ENCODE measurements at places on chromosomes 2 and 18.

GRCh38 chr2:2747797-2748301 lies 416.8 kb upstream of the MYT1L start:
- DNase-seq = no peak

GRCh38 chr2:40177366-40177765 lies 274.5 kb downstream of the SLC8A1 start:
- DNase-seq = no peak

GRCh38 chr2:23944527-23944926 lies 4.3 kb downstream of the UBXN2A start:
- no peak for DNase-seq

- no peak for DNase-seq
Observed at GRCh38 chr2:191220671-191221070, 24.5 kb upstream of the MYO1B start.

- DNase-seq = no peak
Observed at GRCh38 chr2:101133492-101134100, 17.6 kb downstream of the TBC1D8 start.

GRCh38 chr18:46706968-46707367 lies 49.9 kb downstream of the ST8SIA5 start:
- no peak for DNase-seq

All from stimulated activated CD4-positive, alpha-beta T cell treated with anti-CD3 and anti-CD28 coated beads, Interleukin-15, amount 100 ng/mL, for 1 hour (primary cell).